SJSA1 (cell line): ENCODE measurements at places on chromosomes 1 and 21.

DNA sequence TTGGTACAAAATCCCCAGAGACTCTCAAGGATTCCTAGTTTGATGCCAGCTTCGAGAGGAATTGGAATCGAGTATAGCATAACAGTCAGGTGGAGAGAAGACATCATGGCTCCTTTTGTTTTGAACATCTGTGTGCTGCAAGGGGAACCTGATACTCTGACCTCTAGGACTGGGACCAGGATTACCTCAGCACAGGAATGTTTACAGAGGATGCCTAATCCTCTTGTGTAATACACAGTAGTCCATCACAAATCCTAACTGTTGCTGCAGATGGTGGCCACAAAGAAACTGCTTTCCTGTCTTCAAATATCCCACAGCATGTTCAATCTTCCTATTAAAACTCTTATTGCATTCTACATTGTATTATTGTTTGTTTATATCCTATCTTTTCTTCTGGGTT, 111.8 kb upstream of the PRMT6 start:
- no peak overlapping the region for H3K27ac ChIP-seq
- no peaks in the 10 kb centered on the region for H3K4me1 ChIP-seq
- no peaks in the 10 kb centered on the region for H3K27me3 ChIP-seq
- H3K36me3 ChIP-seq = no peaks in the 10 kb centered on the region

DNA sequence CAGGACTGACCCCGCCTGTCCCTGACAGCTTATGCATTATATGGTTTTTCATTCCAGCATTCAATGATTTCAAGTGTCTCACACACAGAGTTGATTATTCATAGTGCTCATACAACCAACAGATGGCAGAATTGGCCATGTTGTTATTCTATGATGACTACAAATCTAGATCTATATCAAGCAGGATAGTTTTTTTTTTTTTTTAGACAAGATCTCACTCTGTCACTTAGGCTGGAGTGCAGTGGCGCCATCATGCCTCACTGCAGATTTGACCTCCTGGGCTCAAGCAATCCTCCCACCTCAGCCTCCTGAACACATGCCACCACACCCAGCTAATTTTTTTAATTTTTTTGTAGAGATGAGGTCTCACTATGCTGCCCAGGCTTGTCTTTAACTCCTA, 40.1 kb upstream of the LRRC8D start:
- no peak overlapping the region for H3K4me3 ChIP-seq
- H3K4me1 ChIP-seq = no peaks in the 10 kb centered on the region
- H3K36me3 ChIP-seq = no peaks in the 10 kb centered on the region

GRCh38 chr21:36461918-36462486, 17.9 kb downstream of the CLDN14 start:
- H3K4me1 ChIP-seq = no peaks in the 10 kb centered on the region
- H3K4me3 ChIP-seq = no peak overlapping the region
- DNase-seq = no peak
- no peak overlapping the region for H3K27ac ChIP-seq

- peak; percentile 14 for DNase-seq
- no peaks in the 10 kb centered on the region for H3K4me1 ChIP-seq
- H3K4me3 ChIP-seq = no peak overlapping the region
- H3K27ac ChIP-seq = no peak overlapping the region
Observed at GRCh38 chr1:22296701-22297591, 154.0 kb upstream of the WNT4 start.

DNA sequence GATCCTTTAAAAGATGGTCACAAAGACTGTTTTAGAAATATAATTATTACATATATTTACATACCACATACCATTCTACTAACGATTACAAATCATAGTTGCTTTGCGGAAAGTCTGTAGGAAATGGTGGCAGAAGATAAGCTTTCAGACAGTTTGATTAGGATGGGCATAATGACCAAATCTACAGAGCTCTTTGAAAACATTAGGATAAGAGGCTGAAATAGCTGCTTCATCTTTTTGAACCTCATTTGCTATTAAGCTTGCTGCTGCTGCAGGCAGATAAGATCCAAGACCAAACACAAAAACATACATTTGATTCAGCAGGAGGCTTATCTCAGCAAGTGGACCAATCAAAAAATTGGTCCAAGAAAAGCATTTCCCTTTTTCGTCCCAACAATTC, 47.1 kb downstream of the DDAH1 start:
- H3K27ac ChIP-seq = no peak overlapping the region
- H3K4me1 ChIP-seq = no peaks in the 10 kb centered on the region
- H3K27me3 ChIP-seq = no peaks in the 10 kb centered on the region
- no peak overlapping the region for H3K4me3 ChIP-seq
